ENCODE measurements at places on chromosomes 4 and X.

- no peak for DNase-seq
Measured at GRCh38 chrX:18394477-18394876, 30.9 kb upstream of the CDKL5 start.

GRCh38 chr4:185730849-185731608 is 81.0 kb downstream of the SORBS2 start:
- DNase-seq, result peak; percentile 87

- peak; percentile 99 for DNase-seq
Measured at GRCh38 chr4:56958111-56958517, 19.3 kb downstream of the NOA1 start.

GRCh38 chrX:107619885-107620322 is 8.4 kb upstream of the PRPS1 start:
- DNase-seq, result peak; percentile 46

GRCh38 chrX:150700107-150700506 is 6.9 kb downstream of the MTMR1 start:
- no peak for DNase-seq

DNA sequence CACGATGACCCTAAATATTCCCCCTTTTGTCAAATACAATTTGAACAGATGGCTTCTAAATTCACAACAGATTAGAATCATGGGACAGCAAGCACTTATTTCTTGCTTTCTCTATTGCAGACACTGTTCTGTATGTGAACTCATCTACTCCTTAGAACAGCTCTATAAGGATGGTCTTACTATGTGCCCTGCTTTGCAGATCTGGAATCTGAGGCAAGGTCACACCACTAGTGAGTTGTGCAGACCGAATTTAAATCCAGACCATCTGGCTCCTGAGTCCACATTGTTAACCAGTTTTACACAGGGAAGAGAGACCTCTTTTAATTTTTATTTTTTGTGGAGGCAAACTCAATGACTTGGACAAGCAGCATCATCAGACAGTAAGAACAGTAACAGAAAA is 50.2 kb downstream of the GPRIN3 start:
- no peak for DNase-seq

GRCh38 chr4:2047781-2048581 is 11.1 kb upstream of the NAT8L start:
- no peak for DNase-seq

DNA sequence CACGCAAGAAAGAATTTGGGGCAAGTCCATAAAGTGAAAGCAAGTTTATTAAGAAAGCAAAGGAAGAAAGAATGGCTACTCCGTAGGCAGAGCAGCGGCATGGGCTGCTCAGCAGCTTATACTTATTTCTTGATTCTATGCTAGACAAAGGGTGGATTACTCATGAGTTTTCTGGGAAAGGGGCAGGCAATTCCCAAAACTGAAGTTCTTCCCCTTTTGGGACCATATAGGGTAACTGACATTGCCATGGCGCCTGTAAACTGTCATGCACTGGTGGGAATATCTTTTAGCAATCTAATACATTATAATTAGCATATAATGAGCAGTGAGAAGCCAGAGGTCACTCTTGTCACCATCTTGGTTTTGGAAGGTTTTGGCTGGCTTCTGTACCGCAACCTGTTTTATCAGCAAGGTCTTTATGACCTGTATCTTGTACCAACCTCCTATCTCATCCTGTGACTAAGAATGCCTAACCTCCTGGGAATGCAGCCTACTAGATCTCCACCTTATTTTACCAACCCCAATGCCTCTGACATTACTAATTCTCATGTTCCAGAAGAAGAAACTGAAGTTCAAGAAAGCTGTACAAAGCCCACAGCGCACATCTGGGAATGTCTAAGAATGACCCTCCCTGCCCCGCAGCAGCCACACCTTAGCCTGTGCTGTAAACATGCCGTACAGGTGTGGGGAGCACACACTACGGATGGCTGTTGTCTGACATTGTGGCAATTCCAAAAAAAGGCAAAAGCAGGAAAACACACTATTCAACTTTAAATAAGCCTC is 18.6 kb downstream of the RXFP1 start:
- DNase-seq, result no peak

GRCh38 chr4:153466081-153466948 is at the start of gene TMEM131L:
TMEM131L (plus strand) TSS chr4:153466360; CDS start chr4:153466398, 38 bp downstream.
- peak; percentile 71 for DNase-seq

Data from iris pigment epithelial cell (primary cell).